ENCODE measurements at places on chromosomes 2 and 18. TPM values are rescaled to one million over a fixed set of nuclear protein-coding genes. Genes with fewer than 3 reads are reported as not detected.

Gene GDF7
- total RNA-seq: 1.1 TPM

DNA sequence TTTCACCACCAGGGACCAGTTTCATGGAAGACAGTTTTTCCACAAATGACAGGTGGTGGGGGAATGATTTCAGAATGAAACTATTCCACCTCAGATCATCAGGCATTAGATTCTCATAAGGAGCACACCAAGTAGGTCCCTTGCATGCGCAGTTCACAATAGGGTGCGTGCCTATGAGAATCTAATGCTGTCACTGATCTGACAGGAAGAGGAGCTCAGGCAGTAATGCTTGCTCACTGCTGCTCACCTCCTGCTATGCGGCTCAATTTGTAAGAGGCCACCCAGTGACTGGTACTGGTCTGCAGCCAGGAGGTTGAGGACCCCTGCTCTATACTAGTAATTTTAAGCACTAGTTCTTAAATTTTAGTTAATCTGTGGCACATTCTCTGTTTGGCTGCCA is 107.8 kb downstream of the IKZF2 start:
- no peak for DNase-seq
- H3K27ac ChIP-seq: no peak overlapping the region
- H3K4me1 ChIP-seq: no peaks in the 10 kb centered on the region
- no peak overlapping the region for H3K4me3 ChIP-seq
- no peaks in the 10 kb centered on the region for H3K36me3 ChIP-seq
- H3K27me3 ChIP-seq: no peaks in the 10 kb centered on the region

Gene TTN
- total RNA-seq: 4.5 TPM

Gene GAL3ST2
- total RNA-seq: 0.33 TPM

Gene GFPT1
- total RNA-seq: 31.2 TPM

Measured in spinal cord (tissue), 10 donors.